ENCODE measurements at places on chromosomes 1 and 21.

DNA sequence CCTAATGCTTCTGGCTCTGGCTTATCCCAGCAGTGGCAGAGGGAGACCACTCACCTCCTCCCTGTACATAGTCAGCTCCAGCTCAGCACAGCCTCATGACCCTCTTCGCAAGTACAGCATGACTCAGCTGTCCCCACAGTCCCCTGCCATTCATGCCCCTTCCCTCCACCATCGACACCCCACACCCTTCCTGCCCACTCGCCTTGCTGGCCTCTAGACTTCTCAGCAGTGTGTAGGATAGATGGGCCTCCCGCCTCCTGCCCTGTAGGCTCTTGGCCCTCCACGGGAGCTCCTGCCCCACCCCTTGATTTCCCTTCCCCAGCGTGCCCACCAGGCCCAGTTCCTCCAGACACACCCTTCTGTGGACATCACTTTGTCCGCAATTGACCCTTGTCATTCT lies 9.8 kb downstream of the NPR1 start:
- no peak for DNase-seq

- DNase-seq = peak; percentile 8
Measured at GRCh38 chr1:10824821-10825540, 28.5 kb upstream of the CASZ1 start.

DNA sequence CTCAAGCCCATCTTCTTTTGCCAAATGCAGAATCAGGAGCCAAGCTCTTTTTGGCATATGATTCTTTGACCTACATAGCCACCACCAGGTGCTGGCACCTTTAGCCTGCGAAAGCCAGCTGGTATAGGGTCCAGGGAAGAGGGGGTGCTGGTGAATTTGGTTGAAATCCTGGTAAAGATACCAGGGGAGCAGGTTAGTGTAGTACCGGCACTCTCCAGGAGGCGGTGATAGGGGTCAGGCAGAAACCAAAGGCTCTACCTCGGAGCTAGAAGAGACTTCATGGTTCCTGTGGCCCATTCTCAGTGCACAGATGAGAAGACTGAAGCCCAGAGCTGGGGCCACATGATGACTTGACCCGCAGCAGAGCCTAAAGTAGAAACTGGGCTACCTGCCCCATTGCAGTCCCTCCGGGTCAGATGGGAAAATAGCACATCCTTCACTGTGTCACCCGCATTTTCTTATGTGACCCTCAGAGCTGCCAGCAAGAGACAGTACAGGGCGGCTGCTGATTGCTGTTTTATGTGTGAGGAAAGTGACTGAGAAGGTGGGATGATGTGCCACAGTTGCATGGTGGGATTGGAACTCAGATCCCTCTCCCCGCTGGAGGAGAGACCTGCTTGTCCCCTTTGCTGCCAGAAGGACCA lies 36.0 kb upstream of the IL19 start:
- DNase-seq = no peak

DNA sequence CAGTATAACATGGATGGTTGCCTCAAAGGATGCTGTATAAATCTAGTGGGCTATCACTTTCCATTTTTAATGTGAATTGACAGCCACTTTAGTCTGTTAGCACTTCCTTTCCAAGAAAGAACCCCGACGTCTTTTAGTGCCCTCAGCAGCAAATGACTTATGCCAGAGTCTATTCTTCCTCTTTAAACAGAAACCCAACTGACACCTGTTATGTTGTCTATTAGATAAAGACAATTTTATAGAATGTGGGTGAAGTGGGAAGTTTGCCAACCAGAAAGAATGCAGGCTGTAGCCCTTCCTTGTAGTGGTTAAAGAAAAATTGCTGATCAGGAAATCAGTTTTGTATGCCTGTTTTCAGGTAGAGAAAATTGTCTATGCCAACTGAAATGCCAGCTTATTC lies 344.9 kb downstream of the ZNF326 start:
- DNase-seq = no peak

DNA sequence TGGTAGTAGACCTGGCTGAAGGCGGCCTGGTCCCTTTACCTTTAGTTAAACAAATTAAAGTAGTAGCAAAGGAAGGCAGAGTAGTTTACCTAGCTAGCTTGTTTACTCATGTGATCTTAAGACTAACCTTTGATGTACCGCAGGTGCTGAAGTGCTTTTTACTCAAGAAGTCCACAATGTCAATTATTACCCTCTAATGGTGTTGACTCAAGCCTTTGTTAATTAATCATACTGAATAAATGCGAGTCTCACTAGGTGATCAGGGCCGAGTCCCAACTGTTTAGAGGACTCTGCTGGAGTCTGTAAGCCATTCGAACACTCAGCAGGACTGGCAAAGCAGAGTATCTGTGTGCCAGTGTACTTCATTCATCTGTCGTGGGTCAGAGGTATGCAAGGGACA lies 381.1 kb upstream of the NCAM2 start:
- no peak for DNase-seq

DNA sequence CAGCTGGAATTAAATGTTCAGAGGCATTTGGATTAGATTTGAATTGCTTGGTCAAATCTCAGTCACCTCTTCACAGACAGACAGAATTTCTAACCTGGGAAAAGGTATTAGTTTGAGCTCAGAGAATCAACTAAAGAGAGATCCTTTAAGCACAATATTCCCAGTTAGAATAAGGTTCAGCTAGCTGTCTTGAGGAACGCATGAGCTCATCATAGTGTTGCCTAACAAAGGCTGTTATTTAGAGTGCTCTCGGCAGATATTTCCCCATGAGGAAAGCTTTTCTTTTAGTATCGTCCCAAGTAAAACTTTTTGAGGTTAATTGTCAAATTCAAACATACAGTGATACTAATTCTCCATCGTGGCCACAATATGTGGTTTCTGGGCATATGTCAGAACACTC lies 269.9 kb downstream of the HLX start:
- DNase-seq = no peak

DNA sequence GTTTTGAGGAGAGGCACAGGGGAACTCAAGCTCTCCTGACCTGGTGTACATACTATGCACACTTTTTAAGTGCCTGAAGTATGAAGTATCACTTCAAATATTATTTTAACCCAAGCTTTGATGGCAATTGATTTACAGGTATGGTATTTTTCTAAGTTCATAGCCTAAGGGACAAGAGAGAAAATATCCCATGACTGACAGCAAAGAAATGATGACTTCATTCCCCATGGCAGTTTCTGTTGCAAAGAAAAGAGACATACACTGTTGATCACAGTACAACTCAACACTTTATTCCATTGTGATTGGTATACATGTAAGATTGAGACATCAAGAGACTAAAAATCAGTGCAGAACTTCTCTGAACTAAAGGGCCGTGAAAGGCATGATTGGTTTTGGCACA lies 41.8 kb upstream of the BCL10 start:
- no peak for DNase-seq

GRCh38 chr1:244171241-244171985 lies 120.3 kb downstream of the ZBTB18 start:
- DNase-seq = no peak

GRCh38 chr1:205122489-205122882 lies 708 bp upstream of the RBBP5 start:
- DNase-seq = no peak

DNA sequence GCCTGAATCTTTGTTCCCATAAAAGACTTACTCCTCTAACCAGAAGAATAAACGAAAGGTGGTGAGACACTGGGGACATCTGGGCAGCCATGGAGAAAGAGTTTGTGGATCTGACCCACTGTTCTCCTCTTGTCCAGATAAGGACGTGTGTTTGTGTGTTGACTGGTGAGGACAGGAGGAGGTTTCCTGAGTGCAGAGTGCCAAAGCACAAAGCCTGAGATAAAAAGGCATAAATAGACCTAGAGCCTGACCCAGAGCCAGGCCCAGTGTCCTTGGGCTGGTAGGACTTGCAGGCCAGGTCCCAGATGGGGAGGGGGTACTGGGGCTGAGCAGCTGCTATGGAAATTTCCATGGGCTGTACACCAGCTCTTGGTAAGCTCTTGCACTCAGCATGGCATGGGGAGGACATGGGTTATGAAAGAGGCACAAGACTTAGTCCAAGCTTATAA lies 19.6 kb upstream of the COQ8A start:
- DNase-seq = no peak

GRCh38 chr1:92478393-92478792 lies 8.3 kb downstream of the GFI1 start:
- DNase-seq = no peak

DNA sequence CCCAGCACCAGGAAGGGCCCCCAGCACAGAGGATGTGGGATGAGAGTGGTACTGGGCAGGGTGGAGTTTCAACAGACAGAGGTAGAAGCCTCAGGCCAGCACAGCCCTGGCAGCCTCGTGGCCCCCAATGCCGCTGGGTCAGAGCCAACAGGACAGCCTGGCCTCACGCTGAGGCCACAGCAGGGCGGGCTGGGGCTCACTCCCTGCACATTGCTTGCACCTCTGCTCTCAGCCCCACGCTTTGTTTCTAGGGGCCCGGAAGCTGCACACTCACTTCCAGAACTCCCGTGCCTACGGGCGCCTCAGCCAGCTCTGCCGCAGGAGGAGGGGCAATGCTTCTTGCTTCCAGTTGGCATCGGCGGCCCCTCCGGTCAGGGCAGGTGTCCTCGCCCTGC lies 72.9 kb downstream of the SIK1 start:
- no peak for DNase-seq

DNA sequence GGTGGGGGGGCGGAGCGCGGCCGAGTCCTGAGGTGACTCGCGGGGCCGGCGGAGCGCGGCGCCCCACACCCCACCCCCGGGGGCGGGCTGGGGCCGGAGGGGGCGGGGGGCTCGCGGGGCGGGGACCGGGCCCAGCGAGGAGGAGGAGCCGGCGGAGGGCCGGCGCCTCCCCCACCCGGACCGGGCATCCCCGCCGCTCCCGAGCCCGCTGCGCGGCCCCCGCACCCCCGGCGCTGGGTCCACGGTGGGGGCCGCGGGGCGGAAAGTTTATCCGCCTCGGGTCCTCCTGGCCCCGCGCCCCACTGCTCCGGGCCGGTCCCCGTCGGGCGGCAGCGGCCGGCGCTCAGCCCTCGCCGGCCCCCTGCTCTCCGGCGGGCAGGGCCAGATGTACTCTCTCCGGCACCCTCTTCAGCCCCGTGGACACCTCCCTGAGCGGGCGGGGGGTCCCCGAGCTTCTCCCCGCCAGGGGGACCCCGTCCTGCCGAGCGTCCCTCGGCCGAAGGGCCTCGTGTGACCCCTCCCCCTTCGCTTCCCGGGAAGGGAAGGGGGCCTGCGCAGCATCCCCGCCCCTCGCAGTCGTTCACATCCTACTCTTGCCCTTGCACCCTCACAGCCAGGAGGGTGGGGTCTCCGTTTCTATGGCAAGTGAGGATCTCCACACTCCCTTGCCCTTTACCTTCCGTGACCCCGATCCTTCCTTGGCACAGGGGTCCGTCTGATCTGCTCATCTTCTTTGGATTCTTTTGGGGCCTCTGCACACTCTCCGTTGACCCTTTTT lies 663 bp downstream of the CAMTA1 start:
- no peak for DNase-seq

DNA sequence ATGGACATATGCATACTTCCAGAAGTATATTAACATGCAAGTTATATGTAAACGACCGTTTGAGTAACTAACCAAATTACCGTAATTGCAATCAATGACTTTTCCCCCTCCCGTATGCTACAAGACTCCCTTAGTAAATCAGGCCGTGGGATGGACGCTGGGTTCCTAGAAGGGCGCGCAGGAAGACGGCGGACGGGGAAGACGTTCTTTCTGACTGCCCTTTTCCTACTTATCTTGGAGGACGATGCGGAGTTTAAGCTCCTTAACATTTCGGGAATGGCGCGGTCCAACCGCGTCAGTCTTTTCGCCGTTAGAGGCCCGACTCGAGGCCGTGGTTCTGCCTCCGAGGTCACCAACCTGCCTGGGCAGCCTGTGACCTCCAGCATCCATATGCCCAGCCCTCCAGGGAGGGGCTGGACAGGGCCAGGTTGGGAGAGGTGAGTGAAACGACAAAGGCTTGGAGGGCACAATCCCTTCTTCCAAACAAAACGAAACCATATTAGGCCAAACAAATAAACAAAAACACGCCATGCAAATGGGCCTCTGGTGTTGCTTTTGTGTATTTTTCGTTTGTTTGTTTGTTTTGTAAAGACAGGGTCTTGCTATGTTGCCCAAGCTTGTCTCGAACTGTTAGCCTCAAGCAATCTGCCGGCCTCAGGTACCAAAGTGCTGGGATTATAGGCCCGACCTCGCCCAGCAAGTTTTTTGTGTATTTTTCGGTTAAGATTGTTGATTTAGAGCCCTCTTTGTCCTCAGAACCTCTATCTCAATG lies 873 bp upstream of the PI4KB start:
- no peak for DNase-seq

DNA sequence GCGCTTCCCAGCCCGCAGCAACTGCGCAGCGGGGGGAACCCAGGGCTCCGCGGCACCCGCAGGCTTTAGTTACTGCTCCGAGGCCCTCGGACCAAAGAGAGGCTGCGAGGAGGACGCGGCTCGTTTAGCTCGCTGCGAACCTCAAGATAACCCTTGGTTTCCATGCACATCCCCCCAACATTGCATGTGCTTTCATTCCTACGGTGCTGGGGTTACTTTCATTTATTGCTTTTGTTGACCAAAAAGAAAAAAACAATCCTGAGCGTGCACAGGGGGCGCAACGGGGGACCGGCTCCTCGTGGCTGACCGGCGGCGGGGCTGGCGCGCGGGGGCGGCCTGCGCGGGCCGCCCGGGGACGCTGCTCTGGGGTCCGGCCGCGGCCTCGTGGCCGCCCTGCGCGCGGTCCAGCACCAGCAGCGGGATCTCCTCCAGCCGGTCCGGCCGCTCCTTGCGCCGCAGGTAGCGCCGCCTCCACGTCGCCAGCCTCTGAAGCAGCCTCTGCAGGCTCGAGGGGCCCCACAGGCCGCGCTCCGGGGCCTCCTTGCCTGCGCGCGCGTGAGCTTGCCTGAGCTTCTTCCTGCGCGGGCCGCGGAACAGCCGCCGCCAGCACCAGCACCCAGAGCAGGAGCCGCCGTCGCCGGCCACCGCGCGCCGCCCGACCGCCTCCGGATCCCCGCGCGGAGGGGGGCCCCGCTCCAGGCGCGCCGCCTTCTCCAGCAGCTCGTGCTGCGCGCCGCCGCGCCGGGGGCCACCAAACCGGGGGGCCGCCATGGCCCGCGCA lies 77.4 kb downstream of the DESI2 start:
- no peak for DNase-seq

DNA sequence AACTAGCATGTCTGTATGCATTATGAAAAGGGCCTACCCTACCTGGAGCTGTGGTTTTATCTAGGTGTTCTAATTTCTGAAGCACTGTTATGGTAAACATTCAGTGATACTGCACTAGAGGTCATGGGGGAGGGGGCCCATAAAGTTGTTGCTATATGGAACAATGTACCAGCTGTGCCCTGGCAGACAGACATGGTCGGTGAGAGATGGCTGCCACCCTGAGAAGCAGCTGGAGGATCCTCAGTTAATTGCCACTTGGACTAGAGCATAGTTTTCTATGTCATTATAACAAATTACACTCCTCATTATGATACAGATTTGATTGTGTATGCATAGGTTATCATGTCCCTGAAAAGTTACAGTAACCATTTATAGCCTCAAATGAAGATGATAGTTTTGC lies 45.4 kb downstream of the ILDR2 start:
- DNase-seq = no peak

DNA sequence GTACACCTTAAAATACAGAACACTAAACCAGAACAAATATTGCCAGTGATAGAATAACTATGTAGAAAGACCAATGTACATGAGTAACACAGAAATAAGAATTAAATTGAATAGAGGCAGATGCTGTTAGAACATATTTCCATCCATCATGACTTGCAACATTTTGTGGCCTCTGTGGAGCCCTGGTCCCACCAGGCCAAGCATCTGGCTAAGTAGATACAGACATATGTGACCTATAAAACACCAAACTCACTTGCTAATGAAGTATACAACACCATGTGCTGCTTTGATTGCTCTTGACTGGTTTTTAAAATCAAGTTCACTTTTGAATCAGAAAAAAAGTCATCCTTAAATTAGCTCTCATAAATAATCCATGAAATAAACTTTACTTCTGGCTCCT lies 20.5 kb downstream of the SLC19A2 start:
- DNase-seq = no peak
